Activated T-cell treated with anti-CD3 and anti-CD28 coated beads for 4 hours (primary cell): ENCODE measurements at places on chromosomes 1 and 21.

DNA sequence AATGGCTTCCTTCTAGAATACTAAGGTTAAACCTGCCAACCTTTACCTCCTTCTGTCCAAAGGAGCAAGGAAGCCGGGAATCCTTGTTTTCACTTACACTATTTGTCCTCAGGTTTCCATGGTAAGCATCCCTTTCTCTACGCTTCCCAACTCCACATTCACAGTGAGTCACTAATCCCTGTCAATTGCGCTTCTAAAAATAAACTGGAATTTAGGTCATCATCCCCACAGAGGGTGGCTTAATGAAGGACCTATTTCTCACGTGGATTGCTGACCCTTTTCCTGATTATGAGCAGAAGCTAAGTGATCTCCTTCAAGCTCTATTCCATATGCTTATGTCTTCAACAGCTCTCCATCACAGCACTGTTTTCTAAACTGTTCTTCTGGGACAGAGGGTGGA, 39.9 kb upstream of the ABCA4 start:
- no peak for DNase-seq

- no peak for DNase-seq
These were observed 42.2 kb downstream of the ATP1B1 start for GRCh38 chr1:169148472-169149252.

- no peak for DNase-seq
These were observed 31.9 kb downstream of the CDCP2 start for GRCh38 chr1:54120698-54121481.

DNA sequence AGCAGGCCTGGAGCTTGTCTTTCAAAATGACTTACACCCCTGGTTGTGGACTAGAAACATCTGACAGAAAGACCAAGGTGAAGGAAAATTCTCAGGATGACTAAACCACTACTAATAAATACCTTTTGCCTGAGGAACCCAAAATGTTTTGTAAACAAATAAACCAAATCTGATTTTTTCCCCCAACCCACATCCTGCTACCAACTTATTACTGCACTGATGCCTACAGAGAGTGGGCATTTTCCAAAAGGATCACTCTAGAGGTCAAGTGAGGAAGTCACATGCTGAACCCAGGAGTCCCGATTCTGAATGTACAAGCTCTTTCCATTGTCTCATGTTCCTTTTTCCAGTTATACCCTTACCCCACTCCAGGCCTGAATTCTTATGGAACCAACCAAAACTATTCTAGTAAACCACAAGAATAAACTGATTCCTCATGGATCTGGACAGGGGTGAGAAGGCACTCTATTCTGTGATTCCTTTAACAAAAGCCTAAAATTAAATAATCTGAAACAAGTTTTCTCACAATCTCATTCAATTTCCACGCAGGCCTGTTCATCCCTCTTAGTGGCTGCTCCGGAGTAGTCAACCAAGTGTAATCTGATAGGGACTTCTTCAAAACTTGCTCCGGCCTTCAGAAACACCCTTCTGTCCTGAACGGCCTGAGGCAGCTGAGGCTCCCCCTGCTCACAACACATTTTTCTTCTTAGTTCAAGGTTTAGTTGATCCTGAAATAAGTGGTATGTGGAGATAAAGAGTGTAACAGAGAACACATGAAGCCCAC, 1.4 kb downstream of the PI4KB start:
- DNase-seq, result no peak

DNA sequence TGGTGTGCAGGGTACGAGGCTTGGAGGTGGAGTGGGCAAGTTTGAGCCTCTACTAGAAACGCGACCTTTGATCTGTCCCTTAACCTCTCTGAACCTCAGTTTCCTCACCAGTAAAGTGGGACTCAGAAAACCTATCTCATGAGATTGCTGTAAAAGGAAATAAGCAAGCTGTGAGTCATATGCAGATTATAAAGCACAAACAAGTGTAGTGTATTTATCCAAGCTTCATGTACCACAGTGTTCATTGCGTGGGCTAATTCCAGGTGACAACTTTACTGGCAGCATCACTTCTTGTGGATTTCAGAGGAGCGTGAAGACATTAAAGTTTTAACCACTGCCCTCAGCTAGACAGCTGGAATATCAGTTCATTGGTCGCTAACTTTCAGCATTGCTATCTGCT, 44.4 kb downstream of the ZNF697 start:
- DNase-seq, result no peak

DNA sequence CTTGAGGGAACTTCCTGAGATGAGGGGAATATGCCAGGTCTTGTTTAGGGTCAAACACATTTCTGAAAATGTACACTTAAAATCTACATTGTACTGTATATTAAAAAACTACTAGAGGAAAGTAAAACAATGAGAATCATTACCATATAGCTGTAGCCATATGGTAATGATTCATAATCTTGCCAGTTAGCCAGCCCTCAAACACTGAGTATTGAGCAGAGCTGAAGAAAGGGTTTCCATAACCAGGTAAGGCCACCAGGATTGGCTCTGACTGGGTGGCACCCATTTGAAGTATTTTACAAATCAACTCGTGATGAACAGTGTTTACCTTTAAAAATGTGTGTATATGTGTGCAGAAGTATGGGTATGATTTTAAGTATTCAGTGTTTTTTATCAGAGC, 226.7 kb downstream of the SLC45A1 start:
- DNase-seq, result no peak

GRCh38 chr1:27233667-27234048, 774 bp upstream of the WDTC1 start:
- DNase-seq, result peak; percentile 1
